ENCODE measurements at places on chromosomes 11 and 22.
A peak's percentile ranks its signal among the peaks of the same experiment; 100 is the strongest.

- ATAC-seq, result no peak
These were observed 12.6 kb upstream of the SERPINH1 start for GRCh38 chr11:75549370-75549958.

DNA sequence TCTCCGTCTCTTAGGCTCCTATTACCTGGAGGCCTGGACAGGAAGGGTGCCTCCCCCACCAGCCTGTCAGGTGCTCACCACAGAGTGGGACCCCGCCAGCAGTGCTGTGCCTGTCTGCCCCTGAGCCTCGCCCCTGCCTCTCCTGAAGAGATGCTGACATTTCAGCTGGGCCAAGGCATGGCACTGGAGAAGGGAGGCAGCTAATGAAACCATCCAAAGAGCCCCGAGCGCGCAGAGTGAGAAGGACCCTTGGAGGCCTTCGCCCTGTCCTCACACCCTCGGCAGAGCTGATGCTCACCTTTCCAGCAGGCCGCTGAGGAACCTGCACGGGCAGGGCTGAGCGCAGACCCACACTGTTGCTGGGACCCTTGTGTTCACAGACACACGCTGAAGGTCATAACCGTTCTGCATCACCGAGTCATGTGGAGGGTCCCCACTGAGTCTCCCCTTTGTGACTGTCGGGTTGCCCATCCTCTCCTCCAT lies 2.1 kb upstream of the LRFN4 start:
- no peak for ATAC-seq

DNA sequence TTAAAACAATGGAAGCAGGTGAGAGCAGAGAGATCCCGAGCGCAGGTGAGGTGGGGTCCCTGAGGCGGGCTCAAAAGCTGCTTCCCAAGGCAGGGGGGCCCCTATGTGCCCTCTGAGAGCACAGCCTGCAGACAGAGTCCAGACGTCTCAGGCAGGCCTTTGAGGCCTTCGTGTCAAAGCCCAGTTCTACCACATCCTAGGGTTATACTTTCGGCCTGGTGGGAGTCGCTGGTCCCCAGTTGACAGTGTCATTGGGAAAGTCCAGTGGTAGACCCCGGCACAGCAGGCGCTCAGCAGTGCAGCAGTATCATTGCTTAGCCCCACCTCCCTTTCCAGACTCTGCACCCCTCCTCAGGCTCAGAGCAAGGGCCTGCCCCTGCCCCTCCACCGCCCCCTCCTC lies 9.1 kb downstream of the LINC01488 start:
- ATAC-seq, result no peak

DNA sequence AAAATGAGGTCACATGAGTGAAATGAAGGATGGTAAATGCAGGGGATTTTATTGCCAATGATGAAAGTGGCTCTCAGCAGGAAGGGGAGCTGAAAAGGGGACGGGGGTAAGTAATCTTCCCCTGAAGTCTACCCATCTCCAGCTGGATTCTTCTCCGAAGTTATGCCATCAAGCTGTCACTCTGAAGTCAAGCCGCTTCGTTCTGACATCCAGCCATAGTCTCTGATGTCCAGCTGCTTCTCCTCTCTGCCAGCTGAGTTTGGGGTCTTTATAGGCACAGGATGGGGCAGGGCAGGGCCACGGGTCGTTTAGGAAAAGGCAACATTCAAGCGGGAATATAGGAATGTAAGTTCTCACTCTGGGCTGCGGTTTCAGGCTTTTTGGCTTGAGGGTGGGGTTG lies 181.9 kb upstream of the ANO3 start:
- no peak for ATAC-seq

DNA sequence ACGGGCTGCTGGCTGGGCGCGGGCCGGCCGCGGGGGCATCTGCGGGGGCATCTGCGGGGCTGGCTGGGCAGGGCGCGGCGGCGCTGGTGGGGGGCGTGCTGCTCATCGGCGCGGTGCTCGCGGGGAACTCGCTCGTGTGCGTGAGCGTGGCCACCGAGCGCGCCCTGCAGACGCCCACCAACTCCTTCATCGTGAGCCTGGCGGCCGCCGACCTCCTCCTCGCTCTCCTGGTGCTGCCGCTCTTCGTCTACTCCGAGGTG lies 194 bp downstream of the DRD4 start:
- ATAC-seq, result no peak

GRCh38 chr11:35207471-35208403 lies 68.8 kb downstream of the CD44 start:
- no peak for ATAC-seq

GRCh38 chr11:88353835-88354496 lies 16.4 kb upstream of the CTSC start:
- ATAC-seq, result no peak

GRCh38 chr22:29689880-29690213 lies 30.0 kb upstream of the CABP7 start:
- ATAC-seq, result peak; percentile 37

DNA sequence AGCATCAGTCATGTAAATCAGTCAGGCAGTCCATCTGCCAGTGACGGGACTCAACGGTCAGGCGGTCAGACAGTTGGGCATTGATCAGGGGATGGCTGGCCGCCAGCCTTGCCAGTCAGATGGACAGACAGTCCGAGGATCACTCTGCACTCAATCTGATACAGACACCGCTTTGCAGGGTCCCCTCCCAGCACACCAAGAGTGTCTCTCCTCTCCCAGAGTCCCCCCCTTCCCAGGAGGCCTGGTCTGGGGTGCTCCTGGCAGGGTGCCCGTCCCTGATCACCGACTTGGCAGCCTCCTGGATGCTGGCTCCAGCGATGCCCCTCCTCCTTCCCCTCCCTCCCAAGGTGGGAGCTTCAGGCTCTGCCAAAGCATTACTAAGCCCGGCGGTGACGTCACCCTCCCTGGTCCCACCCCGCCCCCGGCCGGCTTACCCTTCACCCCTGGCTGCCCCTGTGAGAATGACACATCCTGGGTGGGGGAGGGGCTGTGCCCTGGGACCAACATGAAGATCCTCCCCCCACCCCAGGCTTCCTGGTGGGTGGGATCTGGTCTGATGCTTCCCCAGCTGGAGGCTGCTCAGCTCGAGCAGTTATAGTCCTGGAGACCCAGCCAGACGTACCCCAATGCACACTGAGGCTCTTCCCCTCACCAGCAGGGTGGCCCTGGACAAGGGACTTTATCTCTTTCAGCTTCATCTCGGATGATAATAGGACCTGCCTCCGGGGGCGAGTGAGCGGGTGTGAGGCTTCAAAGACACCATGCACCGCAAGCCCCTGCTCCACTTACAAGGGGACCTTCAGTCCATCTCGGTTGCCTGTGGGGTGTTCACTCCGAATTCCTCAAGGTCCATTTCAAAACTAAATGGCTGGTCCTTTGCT lies 69.2 kb downstream of the CD82 start:
- peak; percentile 63 for ATAC-seq

DNA sequence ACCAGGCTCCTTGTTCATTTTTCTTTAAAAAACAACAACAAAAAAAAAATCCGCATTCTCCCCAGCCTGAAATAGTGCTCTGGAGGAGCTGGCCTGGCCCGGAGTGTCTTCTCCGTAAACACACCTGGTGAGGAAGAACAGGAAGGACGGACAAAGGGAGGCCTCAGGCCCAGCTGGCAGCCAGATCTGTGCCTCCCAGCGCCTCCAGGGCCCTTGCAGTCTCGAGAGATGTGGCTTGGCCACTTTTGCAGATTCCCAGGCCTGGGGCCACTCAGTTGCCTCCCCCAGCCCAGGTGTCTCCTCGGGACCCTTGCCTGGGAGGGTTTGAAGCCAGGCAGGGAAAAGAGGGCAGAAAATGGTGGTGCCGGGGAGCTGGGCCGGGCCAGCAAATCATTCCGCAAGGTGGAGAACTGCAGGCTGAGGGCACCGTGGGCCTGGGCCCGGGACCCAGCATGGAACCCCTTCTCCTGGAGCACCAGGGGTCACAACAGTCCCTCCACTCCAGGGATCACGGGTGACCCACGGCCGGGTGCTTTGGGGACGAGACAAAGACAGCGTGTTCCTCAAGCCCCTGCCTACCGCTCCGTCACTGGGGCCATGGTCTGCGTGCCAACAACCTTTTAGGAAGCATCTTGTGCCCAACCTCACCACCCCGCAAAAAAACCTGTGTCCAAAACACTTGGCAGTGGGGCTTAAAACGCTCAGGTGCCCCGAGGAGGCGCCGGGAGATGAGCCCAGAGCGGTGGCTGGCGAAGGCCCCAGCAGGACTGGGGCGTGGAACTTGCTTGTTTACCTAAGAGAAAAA lies 67.1 kb upstream of the WNT7B start:
- ATAC-seq, result peak; percentile 37

DNA sequence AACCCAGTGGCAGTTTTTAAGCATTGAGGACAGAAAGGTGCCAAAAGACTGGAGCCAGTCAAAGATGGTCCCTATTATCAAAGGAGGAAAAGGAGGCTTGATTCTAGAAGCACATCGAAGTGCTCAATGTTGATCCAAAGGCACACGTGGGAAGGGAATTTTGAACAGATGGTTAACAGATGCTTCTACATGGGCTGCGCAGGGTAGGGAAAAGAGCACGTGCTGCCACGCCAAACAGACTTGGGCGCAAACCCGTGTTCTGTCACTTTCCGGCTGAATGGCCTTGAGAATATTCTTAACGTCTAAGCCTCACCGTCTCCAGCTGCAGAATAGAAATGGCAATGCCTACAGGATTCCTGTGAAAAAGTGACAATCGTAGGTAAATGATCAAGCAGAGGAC lies 217.9 kb upstream of the MTNR1B start:
- ATAC-seq, result no peak

DNA sequence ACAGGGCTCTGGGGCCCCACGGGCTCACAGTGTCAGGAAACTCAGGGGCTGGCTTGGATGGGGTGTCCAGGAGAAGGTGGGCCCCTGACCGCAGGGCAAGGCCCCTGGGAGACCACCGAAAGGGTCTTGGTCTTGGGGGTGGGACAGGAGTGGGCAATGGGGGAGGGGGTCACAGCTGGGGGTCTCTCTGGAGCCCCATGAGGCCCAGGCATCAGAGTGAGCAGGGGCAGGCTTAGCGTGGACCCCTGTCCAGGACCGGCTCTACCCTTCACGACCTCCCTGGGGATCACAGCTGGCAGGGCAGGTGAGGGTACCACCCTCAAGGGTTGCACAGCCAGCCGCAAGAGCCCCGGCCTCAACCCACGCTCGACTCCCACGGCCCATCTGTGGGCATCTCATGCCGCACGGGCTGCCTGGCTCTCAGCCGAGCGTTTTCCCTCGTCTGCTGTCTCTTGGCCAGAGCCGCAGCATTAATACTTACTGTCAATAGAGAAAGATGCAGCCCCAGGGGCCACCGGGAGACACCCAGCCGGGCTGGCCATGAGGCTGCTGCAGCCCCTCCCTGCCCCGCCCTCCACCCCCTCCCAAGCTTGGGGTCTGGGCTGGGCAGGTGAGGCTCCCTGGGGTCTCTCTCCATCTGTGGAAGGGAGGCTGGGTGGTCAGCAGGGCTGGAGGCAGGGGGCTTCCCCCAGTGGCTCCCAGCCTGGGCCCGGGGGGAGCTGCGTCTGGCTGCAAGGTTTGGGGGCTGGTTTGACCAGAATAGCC lies 662 bp downstream of the MUC5B start:
- ATAC-seq, result no peak

DNA sequence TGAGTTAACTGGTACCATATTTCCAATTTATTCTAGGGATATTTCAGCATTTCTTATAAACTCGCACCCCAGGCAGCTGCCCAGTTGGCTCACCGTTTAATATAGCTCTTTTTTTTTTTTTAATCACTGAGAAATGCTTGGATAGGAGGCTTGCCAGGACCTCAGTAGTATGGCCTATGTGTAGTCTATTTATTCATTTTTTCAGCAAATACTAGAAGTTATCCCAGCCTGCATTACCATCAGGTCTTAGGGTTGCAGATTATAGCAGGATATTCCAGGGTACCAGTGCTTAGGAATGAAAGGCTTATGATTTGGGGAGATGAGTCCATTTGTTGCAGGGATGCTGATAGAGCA lies 26.6 kb downstream of the PARVA start:
- no peak for ATAC-seq

GRCh38 chr22:39317084-39317774 lies 2.2 kb downstream of the RPL3 start:
- no peak for ATAC-seq

- ATAC-seq, result no peak
These were observed 304.3 kb upstream of the NCAM1 start for GRCh38 chr11:112656772-112657428.

DNA sequence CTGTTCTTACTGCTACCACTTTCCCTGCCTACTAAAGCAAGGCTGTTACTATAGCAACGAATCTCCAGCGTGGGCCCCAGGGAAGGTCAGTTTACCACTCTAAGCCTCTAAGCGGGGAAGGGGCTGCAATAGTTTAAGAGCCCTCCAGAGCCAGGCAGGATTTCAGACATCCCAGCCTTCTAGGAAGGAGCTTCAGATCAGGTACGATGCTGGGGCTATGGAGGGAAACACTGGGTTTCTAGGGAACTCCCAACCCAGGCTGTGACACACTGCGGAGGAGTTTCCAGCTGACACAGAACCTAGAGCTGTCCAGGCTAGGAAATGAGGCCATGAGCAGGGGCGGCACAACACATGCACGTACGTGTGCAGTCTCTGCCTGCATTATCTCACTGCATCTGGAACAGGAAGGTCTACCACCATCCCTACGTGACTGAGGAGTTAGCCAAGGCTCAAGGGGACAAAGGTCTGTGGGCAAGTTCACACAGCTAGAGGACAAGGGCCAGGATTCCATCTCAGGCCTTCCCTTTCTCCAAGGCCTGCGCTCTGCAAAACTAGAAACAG lies 20.4 kb downstream of the HPS4 start:
- no peak for ATAC-seq

DNA sequence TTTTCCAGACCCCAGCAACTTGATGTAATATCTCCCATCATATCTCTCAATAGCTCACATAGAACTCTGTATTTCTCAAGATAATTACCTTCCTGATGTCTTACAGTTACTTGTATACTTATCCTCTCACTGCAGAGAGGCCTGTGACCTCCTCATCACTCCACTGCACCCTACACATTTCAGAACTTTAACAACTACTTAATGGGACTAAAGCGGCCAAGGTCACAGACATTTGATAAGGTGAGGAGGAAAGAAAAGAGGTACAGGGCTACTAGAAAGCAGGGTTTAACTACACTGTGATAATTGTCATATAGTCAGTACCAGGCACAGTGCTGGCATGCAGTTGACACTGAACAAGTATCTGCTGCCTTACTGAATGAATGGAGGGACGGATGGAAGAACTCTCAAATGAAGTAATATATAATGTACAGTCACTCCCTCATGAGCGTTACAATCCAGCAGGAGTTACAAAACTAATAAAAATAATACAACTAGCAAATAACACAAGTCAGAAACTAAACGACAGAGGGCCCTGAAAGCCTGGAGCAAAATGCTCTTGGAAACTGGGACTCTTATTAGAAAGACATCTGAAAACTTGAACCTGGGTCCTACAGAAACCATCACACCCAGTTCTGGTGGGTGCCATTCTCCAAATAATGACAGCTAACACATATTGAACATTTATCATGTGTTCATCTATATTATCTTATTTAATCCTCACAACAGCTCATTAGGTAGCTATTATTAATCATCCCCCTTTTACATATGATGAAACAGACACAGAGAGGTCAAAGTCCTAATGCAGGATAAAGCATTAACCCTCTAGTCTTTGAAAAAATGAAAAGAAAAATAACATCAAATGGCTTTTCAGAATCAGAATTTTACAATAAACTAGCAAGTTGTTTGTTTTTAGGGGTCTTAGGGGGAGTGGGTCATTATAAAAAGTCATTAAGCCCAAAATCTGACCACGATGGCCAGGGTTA lies 14.3 kb downstream of the PI4KA start:
- ATAC-seq, result no peak

Data from gastroesophageal sphincter (tissue), 4 donors.